ENCODE measurements at places on chromosomes 1 and 21.

DNA sequence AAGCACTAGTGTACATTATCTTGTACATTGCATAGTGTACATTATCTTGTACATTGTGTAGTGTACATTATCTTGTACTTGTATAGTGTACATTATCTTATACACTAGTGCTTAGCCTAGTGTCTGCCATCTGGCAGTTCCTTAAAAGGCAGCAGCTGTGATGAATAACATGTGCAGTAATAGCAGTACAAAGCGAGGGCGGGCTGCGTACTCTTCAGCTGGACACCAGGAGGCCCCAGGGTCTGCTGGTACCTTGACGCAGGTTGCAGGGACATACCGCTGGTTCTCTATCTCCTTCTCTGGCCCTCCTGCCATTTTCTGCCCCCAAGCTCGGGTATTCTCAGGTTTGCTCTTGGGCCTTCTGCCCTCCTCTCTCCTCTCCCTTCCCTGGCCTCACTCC, 149.6 kb downstream of the SEC16B start:
- DNase-seq = no peak

DNA sequence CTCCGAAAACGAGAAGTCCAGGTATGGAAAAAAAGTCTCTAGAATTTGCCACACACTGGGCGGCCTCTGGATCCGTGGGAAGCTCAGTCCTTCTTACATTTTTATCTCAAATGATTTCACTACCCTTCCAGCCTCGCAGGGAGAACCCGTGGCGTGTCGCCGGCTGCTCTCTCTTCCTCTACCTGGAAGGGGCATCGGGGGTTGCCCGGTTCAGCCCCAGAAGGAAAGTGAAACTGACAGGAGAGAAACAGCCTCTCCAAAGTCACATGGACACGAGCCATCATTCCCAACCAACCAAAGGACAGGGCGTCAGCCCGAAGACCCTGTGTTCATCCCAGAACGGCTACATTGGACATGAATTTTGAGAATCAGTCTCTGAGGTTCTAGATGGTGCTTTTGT, 182.5 kb downstream of the ADSS2 start:
- DNase-seq = no peak

DNA sequence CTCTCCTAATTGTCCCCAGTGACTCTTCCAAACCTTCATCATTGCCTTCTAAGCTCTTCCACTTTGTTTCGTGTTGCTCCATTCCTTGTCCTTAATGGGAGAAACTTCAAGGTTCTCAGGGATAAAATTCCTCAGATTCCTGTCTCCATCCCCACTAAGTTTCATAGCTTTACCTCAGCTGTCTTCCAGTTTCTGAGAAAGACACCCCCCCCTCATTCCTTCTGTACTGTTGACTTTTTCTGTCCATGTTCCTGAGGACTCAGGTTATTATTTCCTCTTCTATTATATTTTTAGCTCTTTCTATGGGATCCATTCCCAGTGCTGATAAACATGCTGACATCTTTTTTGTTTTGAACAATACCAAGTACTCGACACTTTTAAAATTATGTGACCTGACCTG, 215.3 kb upstream of the PTGFR start:
- no peak for DNase-seq

DNA sequence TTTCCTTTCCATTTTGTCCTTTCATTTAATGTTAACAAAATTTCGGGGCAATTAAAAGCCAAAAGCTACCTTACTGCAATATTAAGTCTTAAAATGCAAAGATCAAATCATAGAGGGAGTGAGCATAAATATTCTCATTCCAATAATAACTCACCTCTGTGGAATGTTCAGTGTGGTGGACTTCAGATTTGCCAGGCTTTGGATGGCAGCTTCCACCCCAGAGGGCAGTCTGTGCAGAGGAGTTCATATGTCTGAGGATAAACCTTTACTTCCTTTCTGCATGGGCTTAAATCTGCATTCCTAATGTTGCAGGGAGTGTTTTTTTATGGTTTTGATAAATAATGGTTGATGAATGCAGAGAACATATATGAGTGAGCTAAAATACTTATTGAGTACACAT, 16.3 kb downstream of the KIAA0040 start:
- DNase-seq = no peak

DNA sequence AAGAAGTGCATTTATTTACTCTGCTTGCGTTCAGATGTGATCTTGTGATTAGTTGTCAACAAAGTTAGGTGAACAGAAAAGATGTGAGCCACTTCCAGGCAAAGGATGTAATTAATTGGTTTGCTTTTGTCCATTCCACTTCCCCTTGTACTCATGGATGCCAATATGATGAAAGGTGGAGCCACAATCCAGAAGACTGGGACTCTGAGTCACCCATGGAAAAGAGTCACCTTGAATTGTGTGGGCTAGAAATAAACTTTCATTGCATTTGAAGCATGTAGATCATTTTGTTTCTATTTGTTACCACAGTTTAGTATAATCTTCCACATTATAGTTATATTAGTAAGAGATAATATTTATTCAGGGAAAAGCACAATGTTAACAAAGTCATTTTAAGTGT, 684.2 kb downstream of the LTN1 start:
- DNase-seq = no peak

DNA sequence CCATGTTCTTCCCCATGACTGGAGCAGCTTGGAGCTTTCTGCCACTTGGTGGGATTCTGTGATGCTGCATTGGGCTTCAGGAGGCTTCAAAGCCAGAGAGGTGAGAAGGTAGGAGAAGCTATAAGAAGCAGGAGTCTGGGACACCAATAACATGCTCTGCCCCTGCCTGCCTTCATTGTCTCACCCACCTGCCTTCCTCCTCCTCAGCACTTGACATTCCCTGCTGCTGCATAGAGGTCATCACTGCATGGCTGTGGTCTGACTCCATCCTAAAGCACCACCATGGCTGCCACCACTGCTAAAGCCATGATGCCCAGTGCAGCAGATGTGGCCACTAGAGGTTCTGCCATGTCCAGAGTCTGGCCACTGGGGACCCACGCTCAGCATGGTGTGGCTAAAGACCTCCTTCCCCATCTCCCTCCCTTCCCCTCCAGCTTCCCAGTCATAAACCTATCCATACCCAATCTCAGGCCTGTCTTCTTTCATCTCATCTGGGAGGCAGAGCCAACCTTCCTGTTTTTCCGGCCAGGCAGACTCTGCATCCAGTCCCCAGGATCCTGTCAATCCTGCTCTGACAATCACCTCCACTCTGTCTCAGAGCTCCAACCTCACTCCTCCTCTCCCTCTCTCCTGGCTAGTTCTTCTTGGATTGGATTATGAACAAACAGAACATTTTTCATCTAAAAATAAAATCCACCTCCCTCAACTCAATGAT, 285.1 kb upstream of the POU3F1 start:
- DNase-seq = no peak

DNA sequence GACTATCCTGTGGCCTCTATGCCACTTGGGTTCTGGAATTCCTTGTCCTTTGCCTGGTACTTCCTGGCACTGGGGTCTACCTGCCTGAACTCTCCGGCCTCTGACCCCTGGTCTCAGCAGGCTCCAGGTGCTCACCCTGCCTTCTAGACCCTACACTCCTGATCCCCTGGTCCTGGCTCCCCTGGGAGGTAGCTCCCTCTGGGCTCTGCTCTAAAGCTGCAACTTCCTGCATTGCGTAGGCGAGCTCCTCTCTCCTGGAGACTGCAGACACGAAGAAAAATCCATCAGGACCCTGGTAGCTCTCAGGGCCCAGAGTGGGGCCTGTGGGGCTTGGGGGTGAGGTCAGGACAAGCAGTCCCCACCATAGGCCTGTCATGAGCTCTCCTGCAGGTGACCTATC, 7.8 kb upstream of the PLEKHG5 start:
- no peak for DNase-seq

- DNase-seq = no peak
These were observed at the start of gene SPRR4 for GRCh38 chr1:152970495-152970894. Gene SPRR4 (plus strand): TSS chr1:152970648. CDS start chr1:152971891, 1,243 bp downstream.

GRCh38 chr1:224565186-224565585, 50.9 kb upstream of the CNIH3 start:
- DNase-seq = peak; percentile 60

DNA sequence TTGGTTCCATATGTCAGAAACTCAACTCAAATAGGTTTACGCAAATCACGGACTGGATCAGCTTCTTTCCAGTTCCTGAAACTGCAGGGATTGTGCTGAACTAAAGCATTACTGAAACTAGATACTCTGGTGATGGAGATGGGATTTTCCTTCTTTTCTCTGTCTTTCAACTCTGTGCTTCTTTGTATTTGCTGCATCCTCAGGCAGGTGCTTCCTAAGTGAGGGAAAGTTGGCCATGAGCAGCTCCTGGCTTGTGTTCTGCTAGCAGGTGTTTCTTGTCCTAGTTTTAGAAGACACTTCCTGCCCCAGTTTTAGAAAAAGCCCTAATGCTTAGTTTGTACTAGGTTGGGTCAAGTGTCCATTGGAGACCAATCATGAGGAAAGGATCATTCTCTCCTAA, 86.7 kb upstream of the USP24 start:
- no peak for DNase-seq

- DNase-seq = peak; percentile 73
These were observed 6.4 kb upstream of the C1orf159 start for GRCh38 chr1:1122078-1122811.

DNA sequence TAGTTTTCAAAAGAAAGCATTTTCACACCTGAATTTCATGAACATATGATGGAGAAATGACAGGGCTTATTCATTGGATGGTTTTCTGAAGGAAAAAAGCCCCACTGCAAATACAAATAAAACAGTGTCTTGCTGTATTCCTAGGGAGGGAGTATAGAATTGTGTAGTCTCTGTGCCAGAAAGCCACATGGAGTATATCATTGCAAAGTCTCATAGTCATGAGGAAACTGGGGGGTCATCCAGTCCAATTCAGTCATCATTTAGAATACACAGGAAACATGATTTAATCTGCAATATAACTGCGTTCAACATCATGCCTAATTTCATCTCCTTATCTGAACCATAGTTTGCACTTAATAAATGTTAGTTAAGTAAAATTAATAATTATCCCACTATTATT, 222.3 kb downstream of the NTNG1 start:
- DNase-seq = no peak

GRCh38 chr1:37078866-37079265, 44.6 kb upstream of the GRIK3 start:
- DNase-seq = no peak

DNA sequence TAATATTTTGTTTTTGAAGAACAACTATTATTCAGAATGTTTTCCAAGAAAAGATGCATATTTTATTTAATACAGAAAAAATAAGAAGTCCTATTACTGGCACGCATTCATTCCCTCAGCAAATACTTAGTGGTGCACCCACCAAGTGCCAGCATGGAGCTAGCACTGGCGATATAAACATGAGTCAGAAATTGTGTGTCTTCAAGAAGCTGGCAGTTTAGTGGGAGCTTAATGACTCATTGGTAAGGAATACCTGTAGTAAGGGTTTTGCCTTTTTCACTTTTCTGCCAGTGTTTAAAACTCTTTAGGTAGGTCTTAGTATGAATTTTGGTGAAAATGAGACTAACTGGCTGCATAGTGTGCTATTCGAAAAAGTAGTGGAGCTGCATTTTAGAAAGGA, 6.3 kb downstream of the MAGI3 start:
- DNase-seq = no peak

- DNase-seq = no peak
These were observed 197.5 kb downstream of the BRINP2 start for GRCh38 chr1:177368255-177368654.

DNA sequence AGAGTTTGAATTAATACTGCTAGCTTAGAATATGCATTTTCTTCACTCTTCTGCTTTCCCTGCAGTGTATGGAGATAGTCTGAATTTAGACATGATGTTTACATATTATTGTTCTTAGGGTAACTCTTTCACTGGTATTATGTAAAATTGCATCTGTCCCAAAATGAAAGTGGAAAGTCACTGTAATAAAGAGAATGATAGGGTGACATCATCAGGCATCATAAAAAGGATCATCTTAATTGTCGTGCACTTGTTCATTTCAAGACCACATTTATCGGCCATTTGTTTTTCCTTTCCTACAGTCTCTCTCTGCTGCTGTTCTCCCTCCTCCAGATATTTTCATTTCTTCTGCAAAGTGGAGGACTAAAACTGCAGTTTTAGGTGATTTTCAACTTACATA, 61.9 kb upstream of the ZNF281 start:
- DNase-seq = no peak

DNA sequence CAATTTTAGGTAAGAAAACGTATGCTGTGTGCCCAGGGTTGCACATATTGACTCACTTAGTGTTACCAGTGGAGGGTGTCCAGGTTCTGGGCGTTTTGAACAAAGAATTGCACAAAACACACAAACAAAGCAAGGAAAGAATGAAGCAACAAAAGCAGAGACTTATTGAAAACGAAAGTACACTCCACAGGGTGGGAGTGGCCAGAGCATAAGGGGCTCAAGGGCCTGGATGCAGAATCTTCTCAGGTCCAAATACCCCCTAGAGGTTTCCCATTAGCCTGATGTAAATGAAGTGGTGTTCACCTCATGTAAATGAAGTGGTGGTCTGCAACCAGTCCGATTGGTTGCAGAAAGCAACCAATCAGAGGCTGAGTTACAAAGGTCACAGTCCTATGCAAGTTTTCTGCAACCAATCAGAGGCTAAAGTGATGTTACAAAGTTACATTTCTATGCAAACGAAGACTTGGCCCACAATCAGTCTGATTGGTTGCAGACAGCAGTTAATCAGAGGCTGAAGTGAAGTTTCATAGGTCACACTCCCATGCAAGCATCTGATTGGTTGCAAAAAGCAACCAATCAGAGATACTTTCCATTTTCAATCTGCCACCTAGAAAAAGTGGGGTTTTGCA, 228.3 kb downstream of the ST6GALNAC3 start:
- no peak for DNase-seq

- no peak for DNase-seq
These were observed 788.4 kb upstream of the PRMT6 start for GRCh38 chr1:106268070-106268469.

DNA sequence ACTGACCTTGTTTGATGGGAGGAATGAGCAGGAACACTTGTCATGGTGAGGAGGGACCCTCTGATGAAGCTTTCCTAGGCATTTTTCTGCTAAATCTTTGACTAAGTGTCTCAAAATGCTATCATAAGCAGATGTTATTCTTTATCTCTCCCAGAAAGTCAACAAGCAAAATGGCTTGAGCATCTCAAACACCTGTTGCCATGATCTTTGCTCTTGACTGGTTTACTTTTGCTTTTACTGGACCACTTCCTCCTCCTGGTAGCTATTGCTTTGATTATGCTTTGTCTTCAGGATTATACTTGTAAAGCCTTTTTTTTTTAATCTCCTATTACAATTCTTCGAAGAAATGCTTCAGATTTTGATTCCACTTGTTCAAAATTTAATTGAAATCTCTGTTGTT, 157.4 kb downstream of the GPR52 start:
- no peak for DNase-seq

- DNase-seq = no peak
These were observed 117.7 kb downstream of the ERG start for GRCh38 chr21:38380481-38381137.

Measured in T1000 (cell line).